CD4-positive, alpha-beta T cell treated with Interleukin-17A for 1 hour (primary cell): ENCODE measurements at places on chromosomes 2 and 18.

DNA sequence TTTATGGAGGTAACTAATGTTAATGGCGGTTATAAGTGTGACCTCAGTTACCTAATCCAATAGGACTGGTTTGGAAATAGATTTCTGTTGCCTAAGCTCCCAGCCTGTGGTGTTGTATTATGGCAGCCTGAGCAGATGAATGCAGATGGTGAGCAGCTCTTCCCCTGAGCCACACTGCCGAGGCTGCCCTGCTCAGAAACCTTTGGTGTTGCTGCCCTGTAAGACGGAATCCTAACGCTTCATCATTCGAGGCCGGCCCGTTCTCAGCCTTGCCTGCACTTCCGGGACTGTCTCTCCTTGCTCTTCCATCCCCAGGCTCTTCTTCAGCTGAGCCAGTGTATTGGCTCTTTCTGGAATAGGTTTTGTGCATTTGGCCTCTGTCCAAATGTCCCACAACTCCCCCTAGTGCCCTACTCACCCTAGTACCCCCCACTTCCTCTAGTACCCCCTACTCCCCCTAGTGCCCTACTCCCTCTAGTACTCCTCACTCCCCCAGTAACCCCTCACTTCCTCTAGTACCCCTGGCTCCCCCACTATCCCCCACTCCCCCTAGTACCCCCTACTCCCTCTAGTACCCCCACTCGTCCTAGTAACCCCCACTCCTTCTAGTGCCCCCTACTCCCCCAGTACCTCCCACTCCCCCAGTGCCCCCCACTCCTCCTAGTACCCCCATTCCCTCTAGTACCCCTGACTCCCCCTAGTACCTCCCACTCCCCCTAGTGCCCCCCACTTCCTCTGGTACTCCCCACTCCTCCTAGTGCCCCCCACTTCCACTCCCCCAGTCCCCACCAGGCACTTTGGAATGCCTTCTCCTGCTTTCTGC is 106.0 kb upstream of the TAF1B start:
- DNase-seq = peak; percentile 33

GRCh38 chr2:25341011-25341727 is 556 bp downstream of the DNMT3A start:
- no peak for DNase-seq

DNA sequence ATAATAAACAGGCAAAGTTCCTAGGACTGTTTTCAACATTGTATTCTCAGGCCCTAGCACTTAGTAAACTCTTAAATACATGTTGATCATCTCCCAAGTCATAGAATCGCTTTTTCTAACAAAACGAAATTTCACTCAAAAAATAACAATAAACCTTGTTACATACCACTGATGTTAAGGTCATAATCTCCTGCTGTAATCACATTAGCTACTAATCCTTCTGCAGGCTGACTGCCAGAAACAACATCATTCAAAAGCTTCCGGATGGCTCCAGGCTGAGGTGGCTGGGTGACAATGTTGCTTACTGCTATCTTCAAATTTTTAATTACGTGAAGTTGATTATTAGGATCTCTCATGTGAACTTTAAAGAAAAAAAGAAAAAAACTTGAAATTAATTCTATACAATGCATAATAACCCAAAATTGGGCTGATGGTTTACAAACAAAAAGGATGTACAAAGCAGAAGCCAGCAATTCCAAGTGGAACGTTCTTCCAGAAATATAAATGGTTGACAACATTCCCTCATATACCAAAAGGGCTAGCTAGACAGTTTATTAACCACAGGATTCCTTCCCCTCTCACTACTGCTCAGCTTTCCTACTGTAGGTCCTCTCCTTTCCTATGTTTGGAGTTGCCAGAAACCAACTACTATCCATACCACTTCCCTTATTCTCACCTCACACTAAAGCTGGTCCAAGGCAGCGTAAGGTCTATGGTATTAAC is 11.6 kb downstream of the TRAPPC8 start:
- DNase-seq = no peak

DNA sequence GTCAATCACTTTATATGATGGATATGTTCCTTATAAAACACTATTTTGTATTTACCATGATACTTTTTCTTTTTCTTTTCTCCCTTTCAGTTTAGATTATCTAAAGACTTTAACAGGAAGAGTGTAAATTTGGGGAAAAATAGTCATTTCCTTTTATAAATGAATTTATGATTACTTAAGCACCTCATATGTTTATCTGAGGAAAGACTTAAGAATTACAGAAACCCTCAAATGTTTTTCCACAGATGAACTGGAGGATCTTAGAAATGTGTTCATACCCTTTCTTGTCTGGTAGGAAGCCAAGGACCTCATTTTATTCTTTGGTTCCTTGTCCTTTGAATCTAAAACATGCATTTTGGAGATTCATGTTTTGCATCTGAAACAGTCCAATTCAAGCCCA is 36.7 kb downstream of the MAPRE2 start:
- DNase-seq = no peak

DNA sequence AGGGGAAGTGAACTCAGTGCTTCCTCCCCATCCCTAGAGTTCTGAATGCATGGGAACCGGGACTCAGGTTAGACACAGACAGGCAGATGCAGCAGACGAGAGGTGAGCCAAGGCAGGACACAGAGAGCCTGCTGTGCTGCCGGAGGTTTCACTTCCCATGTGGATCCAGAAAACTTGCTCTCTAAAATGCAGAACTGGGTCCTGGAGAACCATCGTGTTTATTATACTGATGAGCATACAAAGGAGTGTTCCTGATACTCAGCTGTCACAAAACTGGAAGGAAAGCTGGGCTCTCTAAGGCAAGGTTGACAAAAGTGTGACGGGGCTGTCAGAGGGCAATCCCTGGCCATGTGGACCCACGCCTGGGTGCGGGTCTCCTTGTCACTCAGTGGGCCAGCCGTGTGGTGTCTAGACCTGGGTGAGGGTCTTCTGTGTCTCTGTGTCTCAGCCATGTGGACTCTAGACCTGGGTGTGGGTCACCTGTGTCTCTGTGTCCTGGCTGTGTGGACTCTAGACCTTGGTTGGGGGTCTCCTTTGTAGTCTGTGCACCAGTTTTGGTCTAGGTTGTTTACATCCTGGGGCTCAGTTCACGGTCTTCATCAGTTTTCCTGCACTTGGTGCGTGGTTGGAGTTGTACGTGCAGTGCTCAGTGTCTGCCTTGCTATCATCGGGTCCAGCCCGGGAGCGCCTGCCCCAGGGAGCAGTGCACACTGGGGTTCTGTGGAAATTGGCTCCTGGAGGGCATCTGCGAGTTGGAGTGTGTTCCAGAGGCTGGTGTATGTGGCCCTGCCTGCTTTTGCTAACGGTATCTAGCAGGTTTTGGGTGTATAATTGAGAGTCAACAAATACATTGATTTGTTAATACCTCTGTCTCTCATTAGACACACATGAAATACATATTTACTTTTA is 141.1 kb downstream of the ATP9B start:
- DNase-seq = no peak

GRCh38 chr18:72612894-72613533 is 68.9 kb upstream of the CBLN2 start:
- no peak for DNase-seq

- no peak for DNase-seq
Measured at GRCh38 chr2:134212746-134213145, 41.1 kb upstream of the MGAT5 start.

- no peak for DNase-seq
Measured at GRCh38 chr18:28712796-28713425, 536.0 kb upstream of the CDH2 start.

GRCh38 chr2:69933839-69934613 is 19.1 kb downstream of the MXD1 start:
- no peak for DNase-seq

GRCh38 chr18:48367557-48367956 is 41.6 kb downstream of the ZBTB7C start:
- DNase-seq = no peak

GRCh38 chr18:34643989-34644388 is 66.1 kb upstream of the DTNA start:
- no peak for DNase-seq

DNA sequence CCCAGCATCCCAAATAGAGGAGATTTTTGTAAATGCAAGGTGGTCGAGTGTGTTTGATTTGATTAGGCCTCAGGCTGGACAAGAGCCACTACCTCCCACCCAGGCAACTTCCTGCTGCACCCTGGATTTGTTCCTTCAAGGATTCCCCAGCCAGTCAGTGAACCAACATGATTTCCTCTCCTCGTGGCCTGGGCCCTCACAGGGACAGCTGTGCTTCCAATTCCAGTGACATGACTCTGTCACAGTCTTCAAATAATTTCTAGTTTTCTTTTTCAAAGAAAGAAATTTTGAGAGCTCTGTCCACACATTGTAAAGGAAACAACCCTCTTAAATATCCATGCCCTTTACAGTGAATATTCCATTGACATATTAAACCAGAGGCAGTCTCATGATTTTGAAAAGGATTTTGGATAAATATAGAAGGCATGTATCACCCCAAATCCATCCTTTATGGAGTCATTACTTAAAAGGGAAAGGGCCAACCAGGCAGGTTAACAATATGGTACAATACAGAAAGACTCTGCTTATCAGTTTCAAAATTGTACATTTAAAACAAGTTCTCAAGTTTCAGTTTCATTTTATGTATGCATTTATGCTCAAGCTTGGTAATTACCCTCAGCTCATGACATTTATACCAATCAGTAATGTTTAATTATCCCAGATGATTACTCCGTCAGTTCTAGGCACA is 121.3 kb upstream of the FOSL2 start:
- DNase-seq = no peak

GRCh38 chr2:159555651-159556392 is 60.5 kb downstream of the BAZ2B start:
- DNase-seq = no peak

DNA sequence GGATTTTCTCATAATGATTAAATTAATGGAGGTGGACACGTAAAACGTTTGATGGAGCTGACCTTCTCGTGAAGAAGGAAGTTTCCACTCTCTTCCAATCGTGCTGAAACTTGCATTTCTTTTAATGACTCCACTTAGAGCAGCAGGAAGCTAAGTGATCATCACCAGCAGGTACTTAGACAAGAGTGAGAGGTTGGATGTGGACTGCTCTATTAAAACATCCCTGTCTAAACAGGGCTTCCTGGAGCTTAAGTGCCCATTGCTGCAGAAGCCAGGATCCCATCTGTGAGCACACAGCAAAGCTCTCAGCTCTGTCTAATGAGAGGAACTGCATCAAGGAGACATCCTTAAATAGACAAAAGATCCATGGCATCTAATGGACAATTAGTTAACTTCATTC is 1539.5 kb upstream of the CELF4 start:
- DNase-seq = no peak

GRCh38 chr18:55738483-55739114 is 150.6 kb upstream of the TCF4 start:
- DNase-seq = no peak

DNA sequence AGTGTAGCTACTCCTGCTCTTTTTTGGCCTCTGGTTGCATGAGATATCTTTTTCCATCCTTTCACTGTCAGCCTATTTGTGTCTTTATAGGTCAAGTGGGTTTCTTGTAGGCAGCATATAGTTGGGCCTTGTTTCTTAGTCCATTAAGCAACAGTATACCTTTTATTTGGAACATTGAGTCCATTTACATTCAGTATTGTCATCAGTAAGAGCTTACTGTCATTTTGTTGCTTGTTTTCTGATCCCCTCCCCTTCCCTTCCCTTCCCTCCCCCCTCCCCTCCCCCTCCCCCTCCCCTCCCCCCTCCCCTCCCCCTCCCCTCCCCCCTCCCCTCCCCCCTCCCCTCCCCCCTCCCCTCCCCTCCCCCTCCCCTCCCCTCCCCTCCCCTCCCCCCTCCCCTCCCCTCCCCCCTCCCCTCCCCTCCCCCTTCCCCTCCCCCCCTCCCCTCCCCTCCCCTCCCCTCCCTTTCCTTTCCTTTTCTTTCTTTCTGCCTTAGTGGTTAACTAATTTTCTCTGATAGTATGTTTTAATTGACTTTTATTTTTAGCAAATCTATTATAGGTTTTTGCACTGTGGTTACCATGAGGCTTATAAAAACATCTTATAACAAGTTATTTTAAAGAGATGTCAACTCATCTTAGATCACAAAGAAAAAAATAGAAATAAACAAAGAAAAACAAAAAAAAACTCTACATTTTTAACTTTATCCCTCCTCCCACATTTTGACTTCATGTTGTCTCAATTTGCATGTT is 13.2 kb upstream of the DCDC2C start:
- no peak for DNase-seq

DNA sequence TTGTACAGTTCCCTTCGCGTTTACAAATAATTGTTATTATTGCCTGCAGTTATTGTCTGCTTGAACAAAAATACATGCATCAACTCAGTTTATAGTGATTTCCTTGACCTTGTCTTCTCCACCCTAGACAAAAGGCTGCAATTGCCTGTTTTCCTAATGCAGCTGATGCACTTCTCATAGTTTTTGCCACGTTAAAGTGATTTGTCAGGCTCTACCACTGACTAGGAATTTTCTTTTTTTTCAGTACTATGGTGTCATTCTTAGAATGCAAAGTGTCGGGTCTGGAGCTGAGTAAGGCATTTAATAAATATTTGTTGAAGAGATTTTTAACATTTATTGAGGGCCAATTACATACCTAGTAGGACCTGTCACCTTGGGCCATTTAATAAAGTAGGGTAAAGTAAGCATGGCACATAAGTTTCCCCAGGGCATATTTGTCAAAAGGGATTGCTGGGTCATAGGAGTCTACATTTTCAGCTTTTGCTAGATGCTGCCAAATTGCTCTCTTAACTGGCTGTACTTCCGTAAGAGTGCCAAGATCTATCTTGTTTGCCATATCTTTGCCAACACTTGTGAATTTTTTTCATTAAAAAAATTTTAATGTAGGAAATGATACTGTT is 24.1 kb downstream of the ACSL3 start:
- no peak for DNase-seq

GRCh38 chr18:39299152-39299551 is 1733.6 kb upstream of the CELF4 start:
- DNase-seq = no peak

GRCh38 chr2:99756059-99756458 is 266.2 kb upstream of the REV1 start:
- DNase-seq = no peak

GRCh38 chr18:65938592-65939372 is 188.0 kb downstream of the CDH7 start:
- DNase-seq = no peak

GRCh38 chr2:27960237-27960912 is 69.8 kb downstream of the BABAM2 start:
- peak; percentile 20 for DNase-seq

DNA sequence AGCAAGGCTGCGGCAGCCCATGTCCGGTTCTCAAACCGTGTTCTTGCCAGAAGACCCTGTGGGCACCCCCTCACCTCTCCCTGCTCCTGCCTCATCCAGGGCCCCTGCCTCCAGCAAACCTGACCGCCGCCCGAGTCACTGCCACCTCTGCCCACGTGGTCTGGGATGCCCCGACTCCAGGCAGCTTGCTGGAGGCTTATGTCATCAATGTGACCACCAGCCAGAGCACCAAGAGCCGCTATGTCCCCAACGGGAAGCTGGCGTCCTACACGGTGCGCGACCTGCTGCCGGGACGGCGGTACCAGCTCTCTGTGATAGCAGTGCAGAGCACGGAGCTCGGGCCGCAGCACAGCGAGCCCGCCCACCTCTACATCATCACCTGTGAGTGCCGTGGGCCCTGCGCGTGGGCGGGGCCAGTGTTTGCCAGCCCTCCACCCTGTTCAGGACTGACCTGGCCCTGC is 32.2 kb downstream of the MTERF4 start:
- DNase-seq = no peak
